ENCODE measurements at places on chromosomes 5 and 9.

- no peak for DNase-seq
Observed at GRCh38 chr5:38453921-38454320, 102.5 kb downstream of the LIFR start.

DNA sequence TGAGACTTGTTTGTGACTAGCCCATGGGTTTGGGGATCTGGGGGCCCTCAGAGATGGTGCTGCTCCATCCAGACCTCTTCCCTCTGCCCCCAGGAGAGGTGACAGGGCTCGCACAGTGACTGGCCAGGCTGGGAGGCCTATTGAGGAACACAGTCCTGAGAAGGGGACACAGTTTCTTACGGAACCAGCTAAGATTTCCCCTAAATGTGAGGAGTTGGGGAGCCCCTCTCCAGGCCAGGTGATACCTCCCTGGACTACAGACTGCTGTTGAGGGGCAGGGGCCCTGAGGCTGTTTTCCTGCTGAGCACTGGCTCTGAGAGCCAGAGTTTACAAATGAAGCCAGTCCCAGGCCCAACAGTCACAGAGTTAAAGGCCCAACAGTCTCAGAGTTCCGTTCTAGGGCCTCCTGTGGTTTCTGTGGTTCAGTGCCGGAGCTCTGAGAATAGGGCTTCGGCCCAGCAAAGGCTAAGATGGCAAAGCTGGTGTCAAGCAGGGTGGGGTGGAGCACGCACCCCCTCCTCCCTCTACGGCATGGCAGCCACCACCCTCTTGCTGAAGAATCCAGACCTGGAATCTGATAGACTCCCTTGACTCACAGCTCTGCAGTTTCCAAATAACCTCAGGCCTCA is 1.1 kb upstream of the SEMA4D start:
- no peak for DNase-seq

GRCh38 chr5:13339093-13339492 is 605.4 kb downstream of the DNAH5 start:
- no peak for DNase-seq

DNA sequence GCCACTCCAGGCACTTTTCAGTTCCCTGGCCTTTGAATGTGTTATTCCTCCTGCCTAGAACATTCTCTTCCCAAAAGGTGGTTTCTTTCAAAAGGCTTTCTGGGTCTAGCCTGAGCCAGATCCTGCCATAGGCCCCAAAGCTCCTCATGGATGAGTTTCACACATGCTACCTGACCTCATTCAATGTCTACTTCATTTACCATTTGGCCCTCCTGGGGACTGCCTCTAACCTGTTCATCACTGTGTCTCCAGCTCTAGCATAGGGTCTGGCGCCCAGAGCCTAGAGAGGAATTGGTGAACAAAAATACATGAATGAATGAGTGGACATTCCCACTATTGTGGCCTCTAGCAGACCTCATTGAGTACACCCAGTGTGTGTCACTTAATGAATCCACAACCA is 5.4 kb upstream of the P4HA2 start:
- DNase-seq, result no peak

DNA sequence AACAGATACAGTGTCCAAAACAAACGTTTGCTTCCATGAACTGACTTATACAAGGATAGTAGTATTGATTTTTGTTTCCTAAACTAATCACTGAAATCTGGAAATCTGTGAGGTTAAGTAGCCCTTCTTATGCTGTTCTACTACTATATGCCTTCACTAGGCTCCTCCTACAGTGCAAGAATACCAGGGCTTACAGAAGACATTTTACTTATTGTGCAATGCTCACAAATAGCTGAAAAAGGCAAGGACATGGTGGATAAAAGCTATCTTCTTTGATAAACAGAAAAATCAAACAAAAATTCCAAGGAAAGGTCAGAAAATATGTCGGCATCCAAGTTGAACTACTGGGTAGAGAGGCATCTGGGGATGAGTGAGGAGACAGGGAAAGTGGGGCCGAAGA is 61.9 kb downstream of the OXCT1 start:
- no peak for DNase-seq

Data from GM04503 (cell line).